ENCODE measurements at places on chromosomes 5 and 9.

- DNase-seq = no peak
These were observed 28.5 kb upstream of the HMCN2 start for GRCh38 chr9:130237076-130237475.

DNA sequence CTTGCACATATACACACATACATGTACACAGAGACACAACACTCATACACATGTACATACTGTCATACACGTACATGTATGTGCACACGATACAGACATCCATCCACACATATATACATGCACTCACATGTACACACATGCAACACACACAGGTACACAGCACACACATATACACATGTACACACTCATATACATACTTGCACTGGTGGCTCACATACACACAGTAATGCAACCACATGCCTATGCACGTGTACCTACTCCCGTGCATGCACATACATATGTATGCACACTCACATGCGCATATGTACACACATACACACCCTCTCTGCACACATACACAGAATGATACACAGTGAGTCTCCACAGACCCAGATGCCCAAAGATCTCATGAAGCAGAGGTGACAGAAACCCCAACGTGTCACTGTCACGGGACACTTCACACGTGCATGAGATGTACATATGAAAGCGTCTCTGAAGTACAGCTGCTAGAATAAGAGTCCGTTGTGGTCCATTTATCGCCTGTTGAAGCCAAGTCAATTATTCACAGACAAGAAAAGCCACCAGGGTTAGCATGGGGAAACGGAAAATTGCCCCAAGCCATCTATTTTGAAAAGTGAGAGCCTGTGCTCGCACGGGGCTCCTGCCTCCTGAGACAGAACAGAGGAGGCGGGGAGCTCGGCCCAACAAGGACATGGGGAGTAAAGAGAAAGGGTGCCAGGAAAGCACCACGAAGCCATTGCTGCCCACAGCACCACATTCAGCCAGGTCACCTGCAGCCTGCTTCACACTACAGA lies 24.9 kb downstream of the LPCAT1 start:
- no peak for DNase-seq

- DNase-seq = no peak
These were observed 59.8 kb downstream of the DOCK2 start for GRCh38 chr5:169696621-169697510.

- no peak for DNase-seq
These were observed 933 bp downstream of the NEK6 start for GRCh38 chr9:124258607-124259157.

DNA sequence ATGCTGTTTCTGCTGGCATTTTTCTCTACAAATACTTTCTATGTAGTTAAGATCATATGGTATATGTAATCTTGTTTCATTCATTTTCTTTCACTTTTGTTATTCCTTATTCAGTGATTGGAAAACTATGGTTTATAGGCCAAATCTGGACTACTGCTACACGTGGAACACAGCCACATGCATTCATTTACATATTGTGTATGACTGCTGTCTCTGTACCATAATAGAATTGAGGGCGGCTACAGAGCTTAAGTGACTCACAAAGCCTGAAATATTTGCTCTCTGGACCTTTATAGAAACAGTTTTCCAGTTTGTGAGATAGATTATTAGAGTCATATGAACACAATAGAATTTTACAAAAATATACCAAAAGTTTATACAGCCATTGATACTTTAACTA lies 133.6 kb upstream of the CDKN2B start:
- no peak for DNase-seq

DNA sequence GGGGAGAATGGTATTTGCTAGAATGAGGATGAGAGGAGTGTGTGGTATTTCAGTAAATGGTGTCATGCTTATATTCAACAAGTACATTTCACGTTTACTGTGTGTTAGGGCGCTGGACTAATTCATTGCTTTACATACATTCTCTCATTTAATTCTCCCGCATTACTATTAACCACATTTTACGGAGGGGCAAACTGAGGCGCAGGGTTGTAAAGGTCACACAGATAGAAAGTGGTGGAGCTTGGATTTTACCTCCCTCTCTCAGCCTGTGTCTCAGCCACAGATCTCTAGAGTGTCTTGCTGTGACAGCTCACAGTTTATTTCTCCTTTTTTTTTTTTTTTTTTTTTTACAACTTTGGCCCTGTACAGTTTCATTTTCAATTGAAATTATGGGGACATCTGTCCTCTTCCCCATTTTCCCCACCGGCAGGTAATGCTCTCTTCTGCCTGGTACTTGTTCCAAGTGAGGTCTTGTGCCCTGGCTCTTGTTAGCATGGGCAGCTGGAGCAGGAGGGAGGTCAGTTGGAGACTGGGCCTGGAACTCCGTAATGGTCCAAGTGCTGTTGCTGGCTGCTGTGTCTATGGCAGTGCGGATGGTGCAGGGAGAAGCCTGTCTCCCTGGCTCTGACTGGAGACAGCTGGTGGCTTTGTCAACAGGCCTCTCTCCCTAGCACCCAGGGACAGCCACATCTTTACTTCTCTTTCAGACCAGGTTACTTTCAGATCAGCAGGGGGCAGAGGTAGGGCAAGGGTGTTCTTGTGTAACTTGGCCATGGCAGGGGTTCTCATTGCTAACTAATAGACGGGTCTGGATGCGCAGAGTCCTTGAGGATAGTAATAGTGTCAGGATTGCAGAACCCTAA lies 20.5 kb upstream of the NDST1 start:
- DNase-seq = no peak

- no peak for DNase-seq
These were observed 21.1 kb downstream of the TBC1D2 start for GRCh38 chr9:98234245-98234825.

DNA sequence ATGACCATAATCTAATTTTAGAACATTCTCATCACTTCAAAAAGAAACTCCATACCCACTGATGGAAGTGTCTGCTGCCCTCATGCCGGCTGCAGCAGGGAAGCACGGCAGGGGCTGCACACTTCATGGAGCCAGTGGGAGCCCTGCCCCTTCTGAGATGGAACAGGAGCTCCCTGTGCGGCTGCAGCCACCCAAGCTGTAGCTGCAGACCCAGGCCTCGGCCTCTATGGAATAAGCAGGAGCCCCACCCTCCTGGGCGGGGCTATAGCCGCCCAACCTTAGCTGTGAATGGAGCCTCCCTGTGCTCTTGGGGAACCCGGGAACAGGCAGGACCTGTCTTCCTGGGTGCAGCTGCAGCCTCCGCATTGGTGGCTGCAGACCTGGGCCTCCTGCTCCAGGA lies 128.5 kb downstream of the NUDT12 start:
- no peak for DNase-seq

DNA sequence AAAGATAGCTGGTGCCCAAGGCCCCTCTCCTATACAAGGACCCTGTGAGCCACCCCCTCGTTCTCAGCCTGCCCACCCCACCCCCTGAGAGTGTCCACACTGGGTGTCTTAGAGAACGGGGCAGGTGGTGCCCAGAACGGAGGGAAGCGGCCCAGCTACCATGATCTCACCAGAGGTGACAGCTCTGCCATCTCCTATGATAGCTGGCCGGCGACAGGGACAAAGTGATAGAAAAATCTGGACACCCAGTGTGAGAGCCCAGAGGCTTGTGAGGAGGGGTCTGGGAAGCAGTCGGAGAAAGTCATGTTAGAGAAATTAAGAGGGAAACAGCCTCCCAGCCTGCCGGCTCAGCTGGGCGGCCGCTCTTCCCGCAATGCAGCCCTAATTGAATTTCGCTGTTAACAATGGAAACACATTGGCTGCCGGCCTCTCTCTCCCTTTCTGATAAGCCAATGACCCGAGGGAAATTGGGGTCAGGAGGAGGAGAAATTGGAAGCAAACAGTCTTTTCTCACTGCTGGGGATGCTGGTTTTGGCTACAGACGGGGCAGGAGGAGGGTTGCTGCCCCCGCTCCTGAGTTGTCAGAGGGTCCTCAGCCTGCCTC lies 32.3 kb downstream of the HK3 start:
- DNase-seq = no peak

DNA sequence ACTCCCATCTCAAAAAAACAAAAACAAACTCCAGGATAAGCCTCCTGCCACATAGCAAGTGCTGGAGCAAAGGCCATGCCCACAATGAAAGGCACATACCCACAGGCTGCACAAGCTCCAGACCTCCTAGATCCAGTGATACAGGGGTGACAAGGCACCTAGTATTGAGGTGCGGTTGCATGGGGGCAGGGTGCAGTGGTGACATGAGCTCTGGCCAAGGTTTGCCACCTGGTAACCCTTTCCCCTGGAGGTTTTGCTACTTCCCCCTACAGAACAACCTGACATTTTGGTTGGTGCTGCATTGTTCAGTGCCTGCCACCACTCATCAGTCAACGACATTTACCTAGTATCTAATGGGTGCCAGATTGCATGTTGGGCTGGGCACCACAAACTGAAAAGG lies 14.5 kb downstream of the CDKN2AIPNL start:
- no peak for DNase-seq

DNA sequence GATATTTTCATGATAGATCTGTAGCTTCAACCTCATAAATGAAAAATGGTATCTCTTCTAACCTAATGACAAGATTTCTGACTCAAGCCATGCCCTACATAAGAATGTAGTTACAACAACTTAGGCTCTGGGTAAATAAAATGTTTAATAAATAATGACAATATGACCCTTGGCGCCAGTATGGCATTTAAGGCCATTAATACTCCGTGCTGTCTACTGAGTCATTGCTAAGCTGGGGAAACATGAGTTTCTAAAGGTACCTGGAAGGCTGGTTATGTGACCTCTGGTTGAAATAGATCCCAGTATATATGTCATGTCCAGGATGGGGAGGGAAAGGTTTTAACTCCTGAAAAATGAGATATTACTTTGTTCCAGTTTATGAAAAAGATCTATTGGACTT lies 58.0 kb upstream of the CEMIP2 start:
- no peak for DNase-seq

DNA sequence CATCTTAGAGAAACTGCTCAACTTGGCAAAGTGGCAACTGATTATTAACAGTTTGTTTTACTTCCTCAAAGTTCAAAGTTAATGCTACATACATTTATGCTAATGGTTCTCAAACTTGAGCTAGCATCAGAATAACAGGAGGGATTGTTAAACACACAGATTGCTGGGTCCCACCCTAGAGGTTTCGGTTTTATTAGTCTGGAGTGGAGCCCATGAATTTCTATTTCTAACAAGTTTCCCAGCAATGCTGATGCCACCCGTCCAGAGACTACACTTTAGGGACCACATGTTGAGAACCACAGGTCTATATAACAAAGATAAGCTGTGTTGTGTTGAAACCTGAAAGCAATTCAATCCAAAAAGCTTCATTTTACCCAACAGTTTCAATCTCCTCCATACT lies 95.3 kb downstream of the FBXW11 start:
- DNase-seq = no peak

GRCh38 chr5:131548176-131548575 lies 86.9 kb downstream of the RAPGEF6 start:
- no peak for DNase-seq

GRCh38 chr5:15103130-15103529 lies 231.6 kb upstream of the ANKH start:
- no peak for DNase-seq

- no peak for DNase-seq
These were observed 2001.9 kb upstream of the C9orf72 start for GRCh38 chr9:29575219-29575618.

DNA sequence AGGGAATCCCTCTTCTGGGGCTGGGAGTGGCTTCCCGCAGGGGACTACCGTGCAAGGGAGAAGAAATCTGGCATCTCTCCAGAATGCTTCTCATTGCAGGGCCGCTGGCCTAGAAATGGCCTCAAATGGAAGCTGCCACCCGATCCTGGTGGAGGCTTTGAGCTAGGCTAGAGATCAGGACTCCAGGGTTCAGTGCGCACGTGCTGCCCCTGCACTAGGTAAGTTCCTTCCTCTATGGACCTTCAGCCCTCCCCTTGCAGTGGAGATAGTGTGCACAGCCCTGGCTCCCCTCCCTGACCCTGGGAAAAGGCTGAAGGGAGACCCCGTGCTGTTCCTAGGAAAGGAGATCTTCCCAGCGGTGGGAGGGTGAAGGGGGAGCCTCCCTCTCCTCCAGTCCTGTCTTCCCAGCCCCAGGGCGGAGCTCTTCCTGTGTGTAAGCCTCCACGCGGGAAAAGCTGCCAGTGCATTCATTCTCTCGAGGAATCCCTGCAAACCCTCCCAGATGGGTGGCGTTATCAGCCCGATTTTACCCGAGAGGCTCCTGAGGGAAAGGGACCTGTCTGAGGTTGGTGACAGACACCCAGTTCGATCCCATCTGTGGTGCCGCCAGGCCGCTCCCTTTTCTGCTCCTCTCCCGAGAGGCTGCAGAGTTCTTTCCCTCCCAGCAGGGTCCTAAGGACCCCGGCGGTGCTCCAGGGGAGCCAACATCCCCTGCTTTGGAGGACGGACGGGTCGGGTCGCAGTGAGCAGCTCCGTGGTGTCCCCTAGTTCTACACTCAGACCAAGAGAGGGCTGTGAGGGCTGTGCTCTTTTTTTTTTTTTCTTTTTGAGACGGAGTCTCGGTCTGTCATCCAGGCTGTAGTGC lies 1.4 kb upstream of the CERCAM start:
- no peak for DNase-seq

GRCh38 chr9:95032580-95033341 lies 284.7 kb downstream of the FANCC start:
- DNase-seq = no peak

GRCh38 chr5:38576442-38576841 lies 20.0 kb upstream of the LIFR start:
- no peak for DNase-seq

DNA sequence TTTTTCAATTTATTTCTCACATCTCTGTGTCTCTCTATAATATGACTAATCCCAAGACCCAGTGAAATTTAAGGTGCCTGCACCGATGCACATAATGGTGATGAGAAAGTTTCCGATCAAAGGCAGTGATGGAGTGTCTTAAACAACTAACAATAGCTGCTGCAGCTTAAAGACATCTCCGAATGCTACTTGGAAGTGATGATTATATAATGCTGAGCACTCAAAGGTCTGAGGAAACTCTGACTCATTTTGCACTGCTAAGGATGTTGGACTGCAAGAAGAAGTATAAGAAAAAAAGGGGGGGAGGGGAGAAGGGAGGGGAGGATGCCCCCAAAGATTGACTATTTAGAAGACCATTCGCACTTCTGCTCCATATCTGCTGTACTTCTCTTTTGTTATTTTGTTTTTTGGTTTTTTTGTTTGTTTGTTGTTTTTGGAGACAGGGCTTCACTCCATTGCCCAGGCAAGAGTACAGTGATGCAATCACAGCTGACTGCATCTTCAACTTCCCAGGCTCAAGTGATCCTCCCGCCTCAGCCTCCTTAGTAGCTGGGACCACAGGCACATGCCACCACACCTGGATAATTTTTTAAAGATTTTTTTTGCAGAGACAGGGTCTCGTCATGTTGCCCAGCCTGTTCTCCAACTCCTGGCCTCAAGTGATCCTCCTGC lies 192.2 kb downstream of the HSD17B3 start:
- no peak for DNase-seq

All from stimulated activated CD8-positive, alpha-beta memory T cell treated with anti-CD3 and anti-CD28 coated beads, Interleukin-4, amount 100 ng/mL, for 1 hour (primary cell).